Activated CD8-positive, alpha-beta memory T cell treated with anti-CD3 and anti-CD28 coated beads for 48 hours (primary cell): ENCODE measurements at places on chromosomes 6 and 20.

GRCh38 chr6:166306378-166307081, 1.7 kb downstream of the PRR18 start:
- no peak for DNase-seq

DNA sequence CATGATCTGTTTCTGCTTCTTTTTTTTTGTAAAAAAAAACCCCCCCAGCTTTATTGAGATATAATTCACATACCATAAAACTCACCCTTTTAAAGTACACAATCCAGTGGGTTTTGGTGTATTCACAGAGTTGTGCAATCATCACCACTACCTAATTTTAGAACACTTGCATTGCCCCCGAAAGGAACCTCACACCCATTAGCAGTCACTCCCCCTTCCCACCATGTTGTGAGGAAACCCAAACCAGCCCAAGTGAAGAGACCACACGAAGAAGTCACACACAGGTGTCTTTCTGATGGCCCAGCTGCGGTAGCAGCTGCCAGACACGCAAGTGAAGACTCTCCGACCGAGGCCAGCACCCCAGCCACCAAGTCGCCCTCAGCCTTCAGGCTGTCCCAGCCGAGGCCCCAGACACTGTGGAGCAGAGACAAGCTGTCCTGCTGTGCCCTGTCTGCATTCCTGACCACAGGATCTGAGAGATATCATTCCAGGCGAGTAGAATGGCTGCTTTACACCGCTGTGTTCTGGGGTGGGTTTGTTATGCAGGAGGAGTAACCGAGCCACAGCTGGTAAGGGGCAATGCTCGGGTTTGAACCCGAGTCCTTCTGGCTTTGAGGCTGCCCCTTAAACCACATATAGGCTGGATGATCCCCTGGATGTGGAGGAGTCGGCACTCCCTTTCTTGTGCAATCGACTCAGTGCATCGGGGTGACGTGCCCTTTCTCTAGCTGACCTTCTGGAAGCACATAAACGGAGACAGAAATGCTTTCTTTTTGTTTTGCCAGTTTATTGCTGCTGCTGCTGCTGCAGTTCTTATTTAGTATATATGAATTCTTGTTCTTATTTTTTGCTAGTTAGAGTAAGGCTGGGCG, 59.1 kb upstream of the PTPN1 start:
- DNase-seq, result no peak

DNA sequence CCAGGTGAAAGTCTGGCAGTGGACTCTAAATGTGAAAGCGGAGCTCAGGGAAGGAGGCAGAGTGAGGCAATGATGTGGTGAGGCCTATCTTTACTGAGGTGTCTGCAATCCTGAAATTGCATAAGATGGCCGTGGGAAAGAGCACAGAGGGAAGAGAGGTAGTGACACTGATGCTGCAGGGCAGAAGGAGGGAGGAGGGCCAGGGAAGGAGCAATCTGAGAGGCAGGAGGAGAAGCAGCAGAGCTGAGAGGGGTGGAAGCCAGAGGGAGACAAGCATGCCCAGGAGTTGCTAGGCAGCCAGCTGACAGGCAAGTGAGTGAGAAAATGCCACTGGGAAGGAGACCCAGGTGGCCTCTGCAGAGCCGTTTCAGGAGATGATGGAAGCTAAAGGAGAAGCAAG, 97.4 kb upstream of the CNR1 start:
- no peak for DNase-seq

- no peak for DNase-seq
These were observed 303.9 kb upstream of the MAP3K7 start for GRCh38 chr6:90890683-90891330.

- DNase-seq, result no peak
These were observed 344.9 kb downstream of the SMOC2 start for GRCh38 chr6:168785720-168786511.

DNA sequence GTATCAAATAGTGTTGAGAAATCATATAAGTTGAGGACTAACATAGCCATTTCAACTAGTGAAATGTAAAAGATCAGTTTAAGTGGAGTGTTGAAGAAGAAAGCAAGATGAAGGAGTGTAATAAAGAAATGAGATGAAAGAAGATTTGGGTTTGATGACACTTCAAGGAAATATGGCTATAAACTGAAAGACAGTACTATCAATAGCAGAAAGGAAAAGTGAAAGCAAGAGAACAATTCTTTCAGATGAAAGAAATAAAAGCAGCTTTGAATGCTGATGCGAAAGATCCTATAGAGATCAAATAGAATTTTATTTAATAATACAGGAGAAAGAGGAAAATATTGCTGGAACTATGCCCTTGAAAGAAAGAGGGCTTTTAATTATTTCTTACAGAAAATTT, 92.8 kb upstream of the PRSS16 start:
- no peak for DNase-seq

DNA sequence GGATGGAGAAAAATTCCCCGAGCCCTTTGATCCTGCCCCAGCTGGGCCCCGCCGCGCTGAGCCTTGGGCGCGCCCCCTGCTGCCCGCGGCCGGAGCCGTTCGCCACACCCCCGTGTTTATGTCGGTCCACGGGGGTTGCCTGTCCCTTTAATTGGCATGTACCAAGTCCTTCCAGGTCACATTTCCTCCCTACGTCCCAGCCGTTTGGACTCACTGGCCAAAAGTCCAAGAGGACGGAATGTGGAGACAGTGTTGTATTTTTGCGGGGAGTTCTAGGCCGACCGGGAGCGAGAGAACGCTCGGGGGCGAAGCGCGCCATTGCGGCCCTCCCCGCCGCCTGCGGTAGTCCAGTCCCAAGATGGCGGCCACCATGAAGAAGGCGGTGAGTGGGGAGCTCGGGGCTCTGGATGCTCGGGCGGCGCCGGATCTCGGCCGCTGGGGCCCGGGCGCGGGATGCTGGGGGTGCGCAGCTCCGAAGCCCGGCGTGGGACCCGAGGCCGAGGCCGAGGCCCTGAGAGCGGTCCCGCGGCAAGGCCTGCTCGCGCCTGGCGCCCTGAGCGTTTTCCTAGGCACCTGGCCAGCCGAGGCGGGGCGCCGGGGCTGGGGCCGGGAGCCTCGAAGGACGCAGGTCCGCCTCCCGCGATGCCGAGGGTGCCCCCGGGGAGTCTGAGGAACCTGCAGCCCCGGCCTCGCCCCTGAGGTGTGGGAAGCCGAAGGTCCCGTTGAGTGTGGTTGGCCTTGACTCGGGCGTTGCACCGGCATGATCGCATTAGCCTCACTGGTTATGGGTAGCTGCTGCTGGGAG, at the start of gene PFDN4:
Gene PFDN4 (plus strand): TSS at position 345 of the 805 bp plus-strand sequence. CDS start 14 bp downstream, at position 359.
- DNase-seq, result peak; percentile 76

DNA sequence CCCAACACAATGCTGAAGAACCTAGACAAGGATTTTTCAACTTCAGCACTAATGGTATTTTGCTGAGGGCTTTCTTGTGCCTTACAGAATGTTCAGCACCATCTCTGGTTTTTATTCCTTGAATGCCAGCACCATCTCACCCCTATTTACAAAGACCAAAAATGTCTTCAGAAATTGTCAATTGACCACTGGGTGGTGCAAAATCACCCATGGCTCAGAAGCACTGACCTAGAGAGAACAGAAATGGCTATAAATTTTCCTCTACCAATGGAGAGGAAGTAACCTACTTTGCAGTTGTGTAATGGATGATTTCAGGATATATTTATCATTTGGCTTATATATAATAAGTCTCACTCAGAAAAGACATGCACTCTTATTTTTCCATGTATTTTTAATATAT, 431.0 kb upstream of the IRAK1BP1 start:
- DNase-seq, result no peak

DNA sequence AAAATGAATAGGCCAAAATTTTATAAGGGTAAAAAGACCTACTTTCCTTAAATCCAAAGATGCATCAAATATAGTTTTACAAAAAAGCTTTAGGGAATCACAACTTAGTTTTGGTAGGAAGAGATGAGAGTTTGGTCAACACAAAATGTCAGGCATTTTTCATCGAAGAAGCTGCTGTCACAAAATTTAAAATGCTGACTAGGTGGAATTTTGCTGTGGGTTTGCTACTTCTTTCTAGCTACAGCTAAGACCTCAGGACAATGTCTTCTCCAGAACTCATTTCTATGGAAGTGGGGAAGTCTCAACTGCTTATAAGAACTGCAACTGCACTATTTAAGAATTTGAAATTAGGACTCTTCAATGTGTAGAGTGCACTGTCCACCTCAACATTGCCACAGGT, 351.1 kb downstream of the HAO1 start:
- no peak for DNase-seq

DNA sequence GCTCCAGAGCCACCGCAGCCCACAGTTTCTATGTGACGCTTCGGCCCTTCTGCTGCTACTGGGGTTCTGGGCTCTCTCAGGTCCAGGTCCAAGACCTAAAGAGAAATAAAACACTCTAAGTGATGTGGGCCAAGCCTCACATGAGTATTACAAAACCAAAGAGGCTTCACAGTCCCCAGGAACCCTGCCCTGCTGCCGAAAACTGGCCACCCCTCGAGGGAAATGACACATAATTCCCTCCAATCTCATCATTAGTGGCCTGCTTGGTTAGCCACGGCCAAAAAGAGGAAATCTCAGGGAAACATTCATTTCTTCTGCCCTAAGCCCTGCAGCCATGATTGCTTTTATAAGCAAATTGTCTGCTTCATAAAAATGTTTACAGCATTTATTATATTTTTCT, 32.5 kb downstream of the DLL1 start:
- no peak for DNase-seq

DNA sequence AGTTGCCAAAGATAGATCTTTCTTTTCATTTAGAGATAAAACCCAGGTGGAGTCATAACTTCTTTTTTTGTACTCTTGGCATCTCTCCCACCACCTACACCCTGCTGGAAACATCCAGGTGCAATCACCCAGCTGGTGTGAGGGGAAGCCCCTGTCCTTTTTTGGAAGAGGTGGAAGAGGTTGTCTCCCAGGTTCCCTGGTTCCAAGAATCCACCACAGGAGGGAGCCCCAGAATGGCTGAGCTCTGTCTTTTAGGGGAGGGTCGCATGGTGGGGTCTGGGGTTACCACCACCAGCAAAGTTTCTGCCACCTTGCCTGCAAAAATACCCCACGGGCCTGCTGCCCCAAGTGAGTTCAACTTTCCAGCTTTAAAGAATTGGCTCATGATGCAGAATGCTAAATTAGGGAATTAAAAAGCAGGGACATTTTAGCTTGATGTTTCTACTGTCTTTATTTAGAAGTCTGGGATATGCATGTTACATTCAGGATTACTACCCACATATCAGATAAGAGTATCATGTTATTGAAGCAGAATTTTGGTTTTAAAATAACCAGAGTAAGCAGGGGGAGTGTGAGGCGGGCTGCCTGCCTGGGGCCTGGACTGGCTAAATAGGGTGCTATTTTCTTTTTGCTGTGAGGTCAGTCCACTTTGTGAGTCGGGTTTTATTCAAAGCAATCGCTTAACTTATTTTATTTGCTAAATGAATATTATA, 11.0 kb downstream of the SMOC2 start:
- DNase-seq, result no peak

DNA sequence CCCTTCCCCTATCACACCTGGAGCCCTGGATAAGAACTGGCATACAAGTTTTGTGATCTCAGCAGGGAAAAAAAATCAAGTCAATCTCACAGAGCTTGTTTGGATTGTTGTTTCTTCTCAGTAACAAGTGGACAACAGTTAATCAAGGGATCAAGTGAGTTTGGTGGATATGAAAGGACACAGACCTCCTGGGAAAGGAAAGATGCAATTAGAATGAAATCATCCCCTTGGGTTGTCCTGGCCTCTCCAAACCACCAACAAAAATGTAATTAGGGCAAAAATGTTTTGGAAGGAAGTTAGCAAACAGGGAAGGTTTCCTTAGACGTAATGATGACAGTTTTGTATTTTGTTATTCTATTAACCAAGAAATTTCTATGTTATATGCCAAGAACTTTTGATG, 99.1 kb upstream of the PRDM1 start:
- no peak for DNase-seq

DNA sequence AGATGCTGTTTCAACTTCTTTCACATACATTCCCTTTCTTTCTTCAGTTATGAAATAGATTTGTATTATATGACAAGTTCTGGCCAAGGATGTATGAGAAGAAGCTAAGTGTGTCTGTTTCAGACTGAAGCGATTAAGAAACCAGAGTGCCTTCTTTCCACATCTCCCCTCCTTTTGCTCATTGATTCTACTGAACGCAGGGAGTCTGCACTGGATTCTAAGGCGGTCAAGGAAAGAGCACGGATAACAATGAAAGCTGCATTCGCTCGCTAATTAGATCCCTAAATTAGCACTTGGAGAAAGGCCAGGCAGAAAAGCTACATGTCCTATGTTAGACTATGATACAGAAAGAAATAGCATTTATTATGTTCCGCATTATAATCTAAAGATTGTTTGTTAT, 267.7 kb downstream of the HAO1 start:
- DNase-seq, result no peak

DNA sequence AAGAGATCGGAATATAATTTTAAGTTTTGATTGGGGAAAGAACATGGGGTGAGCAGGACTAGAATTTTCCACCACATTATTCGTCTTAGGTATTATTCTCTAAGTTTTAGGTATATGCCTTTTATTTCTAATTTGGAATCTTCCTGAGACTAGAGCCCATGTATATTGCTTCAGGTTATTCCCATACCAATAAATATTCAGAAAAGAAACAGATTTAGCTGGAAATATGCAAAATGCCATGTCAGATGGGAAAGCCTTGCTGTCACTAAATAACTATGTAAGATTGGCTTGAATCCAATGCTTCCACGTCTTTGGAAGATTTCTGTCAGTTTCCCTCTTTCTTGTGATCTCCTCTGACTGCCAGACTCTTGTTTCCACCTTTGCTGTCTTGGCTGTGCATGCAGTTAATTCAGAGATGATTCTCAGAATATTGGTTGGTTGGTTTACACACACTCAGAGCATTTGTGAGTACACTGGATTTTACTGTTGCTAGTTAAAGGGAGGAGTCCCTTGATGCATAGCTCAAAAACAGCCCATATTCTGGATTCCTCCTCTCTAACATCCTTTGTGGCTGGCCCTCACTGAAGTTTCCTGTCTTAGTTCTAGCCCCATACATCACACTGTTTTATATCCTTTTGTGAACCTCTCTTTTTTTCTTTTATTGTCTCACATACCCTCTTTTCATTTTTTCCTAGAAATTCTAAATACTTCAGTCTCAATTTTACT, 64.3 kb downstream of the GRM1 start:
- DNase-seq, result no peak

DNA sequence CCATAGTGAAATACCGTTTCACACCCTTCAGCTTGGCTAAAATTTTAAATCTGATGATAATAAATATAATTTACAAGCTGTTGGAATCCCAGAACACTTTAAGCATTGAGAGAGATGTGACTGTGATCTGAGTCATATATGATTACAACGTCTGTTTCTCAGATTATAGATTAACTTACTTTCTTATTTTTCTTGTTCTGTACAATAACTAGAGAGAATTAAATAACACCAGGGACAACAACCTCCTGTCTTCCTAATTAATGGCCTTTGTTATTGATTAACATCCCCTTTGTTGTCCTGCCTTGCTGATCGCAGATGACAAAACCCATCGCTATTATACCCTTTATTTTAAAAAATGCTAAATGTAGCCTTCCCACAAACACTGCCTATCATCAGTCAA, 87.8 kb upstream of the EZR start:
- DNase-seq, result no peak
